ENCODE measurements at places on chromosomes 11 and 22.

DNA sequence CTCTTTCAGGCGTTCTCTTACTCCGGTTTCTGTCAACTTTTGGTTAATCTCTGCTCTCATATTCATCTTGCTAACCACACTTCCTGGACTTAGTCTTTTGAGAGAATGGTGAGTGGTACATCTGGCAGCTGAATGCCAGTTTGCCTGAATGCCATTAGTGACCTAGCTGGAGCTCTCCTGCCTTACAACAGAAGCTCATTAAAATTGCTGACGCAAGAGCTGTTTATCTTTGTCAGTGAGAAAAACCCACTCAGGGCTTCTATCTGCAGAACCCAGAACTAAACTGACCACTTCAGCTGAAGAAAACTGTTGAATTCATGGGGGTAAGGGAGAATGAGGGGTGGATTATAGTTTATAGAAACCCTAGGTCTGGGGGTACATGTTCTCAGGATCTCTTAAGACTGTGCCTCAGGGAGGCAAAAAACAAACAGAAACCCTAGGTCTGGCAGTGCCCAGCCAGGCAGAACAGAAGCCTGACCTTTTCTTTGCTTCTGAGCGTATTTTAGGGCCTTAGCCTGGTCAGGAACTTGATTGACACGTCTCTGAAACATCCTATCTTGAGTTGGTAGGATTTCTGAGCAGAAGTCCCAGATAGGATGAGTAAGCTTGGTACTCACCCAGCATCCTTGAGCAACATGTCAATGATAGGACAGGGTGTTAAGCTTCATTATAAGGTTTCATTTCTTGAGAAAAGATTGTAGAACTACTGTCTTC lies 52.8 kb upstream of the YWHAH start:
- peak; percentile 39 for DNase-seq

DNA sequence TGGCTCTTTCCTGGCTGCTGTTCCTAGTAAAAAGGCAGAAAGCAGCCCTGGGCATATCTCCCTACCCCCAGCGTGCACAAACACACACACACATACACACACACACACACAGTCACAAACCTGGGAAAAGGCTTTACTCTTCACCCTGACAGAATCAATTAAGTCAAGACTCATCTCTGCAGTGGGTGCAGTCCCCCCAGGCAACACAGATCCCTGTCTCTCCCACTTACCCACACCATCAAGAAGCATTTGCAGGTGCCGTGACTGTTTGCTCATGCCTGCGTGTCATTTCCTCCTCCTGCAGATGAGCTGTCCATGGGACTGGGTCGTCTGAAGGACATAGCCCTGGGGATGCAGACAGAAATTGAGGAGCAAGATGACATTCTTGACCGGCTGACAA lies 28.6 kb downstream of the SNAP29 start:
- no peak for DNase-seq

- DNase-seq = no peak
These were observed 1554.7 kb upstream of the TENM4 start for GRCh38 chr11:80995523-80995922.

- peak; percentile 82 for DNase-seq
These were observed 33.3 kb downstream of the CD6 start for GRCh38 chr11:61004761-61005181.

DNA sequence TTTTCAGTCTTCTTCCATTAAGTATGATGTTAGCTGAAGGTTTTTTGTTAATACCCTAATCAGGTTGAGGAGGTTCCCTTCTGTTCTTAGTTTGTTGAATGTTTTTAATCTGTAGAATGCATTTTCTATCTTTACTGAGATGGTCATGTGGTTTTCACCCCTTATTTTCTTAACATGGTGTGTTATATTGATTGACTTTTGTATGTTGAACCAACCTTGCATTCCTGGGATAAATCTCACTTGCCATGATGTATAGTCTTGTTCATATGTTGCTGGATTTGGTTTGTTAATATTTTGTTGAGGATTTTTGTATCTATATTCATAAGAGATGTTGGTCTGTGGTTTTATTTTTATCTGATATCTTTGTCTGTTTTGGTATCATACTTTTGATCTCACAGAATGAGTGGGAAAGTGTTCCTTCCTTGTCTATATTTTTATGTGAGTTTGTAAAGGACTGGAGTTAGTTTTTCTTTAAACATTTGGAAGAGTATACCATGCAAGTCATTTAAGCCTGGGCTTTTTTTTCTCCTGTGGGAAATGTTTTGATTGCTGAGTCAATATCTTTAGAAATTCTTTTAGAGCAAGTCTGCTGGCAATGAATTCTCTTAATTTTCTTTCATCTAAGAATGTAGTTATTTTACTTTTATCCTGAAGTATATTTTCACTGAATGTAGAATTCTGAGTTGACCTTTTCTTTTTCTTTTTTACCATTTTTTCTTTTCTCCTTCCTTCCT lies 5.5 kb upstream of the P4HA3 start:
- no peak for DNase-seq

GRCh38 chr11:83033972-83034672 lies 37.6 kb downstream of the RAB30 start:
- DNase-seq = no peak

DNA sequence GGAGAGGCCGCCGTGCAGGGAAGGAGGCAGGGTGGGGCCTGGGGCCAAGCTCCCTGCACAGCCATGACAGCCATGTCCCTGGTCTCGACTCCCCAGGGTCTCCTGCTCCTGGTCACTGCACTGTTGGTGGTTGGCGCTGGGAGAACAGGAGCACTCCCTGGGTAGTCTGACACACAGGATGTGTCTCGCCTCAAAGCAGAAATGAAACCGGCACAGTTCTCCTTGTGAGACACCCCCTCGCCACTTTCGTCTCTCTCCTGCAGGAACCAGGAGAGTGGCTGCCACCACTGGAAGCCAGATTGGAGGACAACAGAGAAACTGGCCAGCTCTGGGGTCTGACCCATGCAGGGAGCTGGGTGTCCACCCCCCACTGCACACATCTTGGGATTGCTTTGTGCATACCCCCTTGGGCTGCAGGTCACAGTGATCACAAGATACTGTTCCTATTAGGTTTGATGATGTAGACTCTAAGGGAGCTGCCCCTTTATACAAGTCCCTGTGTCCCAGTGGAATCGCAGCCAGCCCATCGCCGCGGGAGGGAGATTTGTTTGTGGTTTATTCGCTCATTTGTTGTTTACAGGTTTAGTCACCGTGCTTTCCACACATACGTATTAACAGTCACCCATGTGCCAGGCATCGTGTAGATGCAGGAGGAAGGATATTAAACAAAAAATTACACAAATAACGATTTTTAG lies 27.0 kb upstream of the YWHAH start:
- DNase-seq = peak; percentile 86

- DNase-seq = no peak
These were observed 45.7 kb downstream of the TXN2 start for GRCh38 chr22:36435516-36436415.

DNA sequence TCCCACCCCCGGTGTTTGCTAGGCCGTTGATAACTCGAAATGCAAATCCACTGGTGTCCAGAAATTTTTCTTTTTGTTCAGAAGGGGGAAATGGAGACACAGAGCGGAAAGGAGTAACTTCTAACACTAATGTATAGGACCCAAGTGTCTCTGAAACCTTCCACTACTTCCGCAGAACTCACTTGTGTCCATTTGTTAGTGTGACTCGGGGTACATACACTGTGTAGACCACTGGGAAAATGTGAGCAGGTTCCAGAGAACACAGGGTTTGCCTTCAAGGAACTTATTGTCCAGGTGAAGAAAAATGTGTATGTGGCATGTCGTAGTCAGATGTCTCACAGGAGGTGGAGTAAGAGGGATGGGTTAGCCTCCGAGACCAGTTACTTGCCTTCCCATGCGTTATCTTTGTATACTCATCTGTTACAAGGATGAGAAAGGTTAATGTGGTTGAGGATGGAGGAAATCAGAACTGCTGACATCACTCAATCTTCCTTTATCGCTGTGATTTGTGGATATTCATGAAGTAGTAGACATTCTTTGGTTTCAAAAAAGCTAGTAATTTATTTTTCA lies 857 bp downstream of the ARCN1 start:
- peak; percentile 43 for DNase-seq

GRCh38 chr11:68497761-68498160 lies 37.2 kb downstream of the PPP6R3 start:
- no peak for DNase-seq
